CD4-positive, alpha-beta T cell treated with Interleukin-17A for 4 hours (primary cell): ENCODE measurements at places on chromosomes 11 and 22.

DNA sequence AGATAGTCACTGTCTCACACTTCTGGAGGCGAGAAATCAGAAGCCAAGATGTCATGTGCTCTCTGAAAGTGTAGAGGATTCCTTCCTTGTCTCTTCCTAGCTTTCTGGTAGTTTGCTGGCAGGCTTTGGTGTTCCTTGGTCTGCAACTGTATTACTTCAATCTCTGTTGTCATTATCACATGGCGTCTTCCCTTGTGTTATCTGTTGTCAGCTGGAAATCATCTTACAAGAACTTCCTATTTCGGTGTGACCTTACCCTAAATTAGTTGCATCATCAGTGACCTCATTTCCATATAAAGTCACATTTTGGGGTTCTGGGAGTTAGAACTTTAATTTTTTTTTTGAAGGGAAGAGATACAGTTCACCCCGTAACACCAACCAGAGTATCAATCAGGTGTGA lies 3.3 kb upstream of the LIN7C start:
- no peak for DNase-seq

DNA sequence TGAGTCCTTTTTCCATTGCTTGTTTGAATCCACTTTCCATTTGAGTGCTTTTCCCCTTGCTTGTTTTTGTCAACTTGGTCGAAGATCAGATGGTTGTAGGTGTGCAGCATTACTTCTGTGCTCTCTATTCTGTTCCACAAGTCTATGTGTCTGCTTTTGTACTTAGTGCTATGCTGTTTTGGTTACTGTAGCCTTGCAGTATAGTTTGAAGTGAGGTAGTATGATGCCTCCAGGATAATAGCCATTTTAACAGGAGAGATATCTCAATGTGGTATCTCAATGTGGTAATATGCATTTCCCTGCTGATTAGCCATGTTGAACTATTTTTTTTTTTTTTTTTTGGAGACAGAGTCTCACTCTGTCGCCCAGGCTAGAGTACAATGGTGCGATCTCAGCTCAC lies 16.7 kb downstream of the ACRV1 start:
- no peak for DNase-seq

DNA sequence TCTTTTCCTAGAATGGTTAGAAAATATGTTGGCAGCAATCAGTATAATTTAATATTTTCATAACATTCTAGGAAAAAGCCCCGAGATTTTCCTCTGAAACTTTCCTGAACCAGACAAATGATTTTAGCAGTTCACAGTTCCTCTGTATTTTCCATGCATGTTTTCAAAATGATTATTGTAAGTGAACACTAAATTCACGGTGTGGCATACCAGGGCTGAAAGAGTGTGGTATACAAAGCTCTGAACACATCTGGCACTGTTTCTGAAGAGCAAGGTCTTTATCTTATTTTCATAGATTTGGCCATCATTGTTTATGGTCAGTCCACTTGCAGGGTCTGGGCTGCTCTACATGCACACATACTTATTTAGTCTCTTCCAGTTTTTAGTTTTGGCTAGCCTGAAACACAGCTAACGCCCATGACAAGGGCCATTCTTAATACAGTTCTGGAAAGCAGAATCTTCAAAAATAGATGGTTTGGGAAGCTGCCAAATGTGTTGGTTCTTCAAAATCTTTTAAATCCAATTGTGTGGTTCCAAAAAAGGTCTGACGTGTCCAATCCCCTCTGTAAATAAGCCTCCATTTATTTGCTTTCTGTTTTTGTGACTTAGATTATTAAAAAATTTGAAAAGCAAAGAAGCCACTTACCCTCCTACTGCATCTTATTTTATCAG lies 7.9 kb upstream of the GAB2 start:
- DNase-seq, result no peak

- DNase-seq, result no peak
These were observed 101.0 kb downstream of the SNX19 start for GRCh38 chr11:130815097-130815802.

GRCh38 chr11:114705280-114706024 lies 27.1 kb downstream of the NXPE2 start:
- DNase-seq, result no peak

- DNase-seq, result no peak
These were observed 57.3 kb downstream of the WNT7B start for GRCh38 chr22:45919504-45920286.

GRCh38 chr11:7347611-7348431 lies 96.1 kb downstream of the SYT9 start:
- no peak for DNase-seq

DNA sequence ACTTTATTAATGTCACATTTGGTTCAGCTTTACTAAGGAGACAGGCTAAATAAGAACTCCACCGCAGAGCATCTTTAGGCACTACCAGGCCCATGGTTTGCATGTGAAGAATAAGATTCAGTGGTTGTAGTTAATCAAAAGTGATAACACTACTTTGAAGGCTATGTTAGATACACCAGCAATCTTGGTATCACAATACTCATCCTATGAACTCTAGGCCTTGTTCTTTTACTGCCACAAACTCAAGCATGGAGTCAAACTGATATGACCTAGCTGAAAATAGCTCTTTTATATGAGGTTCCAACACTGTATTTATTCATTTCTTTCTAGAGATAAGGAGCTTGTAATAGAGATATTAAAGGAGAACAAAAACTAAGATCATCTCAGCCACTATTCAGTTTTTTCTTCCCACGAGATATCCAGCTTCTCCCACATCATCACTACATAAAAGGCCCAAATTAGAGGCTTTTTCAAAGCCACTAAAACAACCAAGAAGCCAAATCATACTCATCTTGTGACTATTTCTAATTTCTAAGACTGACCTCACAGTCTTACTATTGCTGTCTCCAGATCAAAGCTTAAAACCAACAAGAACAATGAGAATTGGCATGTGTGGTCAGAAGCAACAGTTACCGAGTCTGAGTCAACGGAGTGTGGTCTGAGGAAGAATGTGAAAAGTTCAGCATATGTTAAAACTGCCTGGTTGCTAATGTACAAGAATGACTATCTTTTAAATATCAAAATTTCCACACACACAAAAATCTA lies 25.1 kb upstream of the GUCY1A2 start:
- DNase-seq, result no peak

DNA sequence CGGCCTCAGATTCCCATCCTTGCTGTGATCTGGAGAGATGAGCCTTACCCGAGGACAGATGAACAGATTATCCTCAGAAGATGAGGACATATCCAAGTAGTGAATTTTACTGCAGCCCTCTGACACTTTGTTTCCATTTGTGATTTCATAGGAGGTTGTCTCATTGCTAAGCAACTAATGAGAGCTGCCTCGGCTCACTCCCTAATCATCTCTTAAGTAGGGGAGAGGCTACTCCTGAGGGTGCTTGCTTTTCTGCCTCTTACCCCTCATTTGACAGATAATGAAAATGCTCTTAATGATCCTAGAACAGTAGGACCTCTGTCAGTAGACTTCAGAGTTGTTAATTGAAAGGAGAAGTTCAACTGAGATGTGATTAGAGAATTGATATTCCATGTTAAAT lies 150.9 kb downstream of the TBC1D22A start:
- no peak for DNase-seq

DNA sequence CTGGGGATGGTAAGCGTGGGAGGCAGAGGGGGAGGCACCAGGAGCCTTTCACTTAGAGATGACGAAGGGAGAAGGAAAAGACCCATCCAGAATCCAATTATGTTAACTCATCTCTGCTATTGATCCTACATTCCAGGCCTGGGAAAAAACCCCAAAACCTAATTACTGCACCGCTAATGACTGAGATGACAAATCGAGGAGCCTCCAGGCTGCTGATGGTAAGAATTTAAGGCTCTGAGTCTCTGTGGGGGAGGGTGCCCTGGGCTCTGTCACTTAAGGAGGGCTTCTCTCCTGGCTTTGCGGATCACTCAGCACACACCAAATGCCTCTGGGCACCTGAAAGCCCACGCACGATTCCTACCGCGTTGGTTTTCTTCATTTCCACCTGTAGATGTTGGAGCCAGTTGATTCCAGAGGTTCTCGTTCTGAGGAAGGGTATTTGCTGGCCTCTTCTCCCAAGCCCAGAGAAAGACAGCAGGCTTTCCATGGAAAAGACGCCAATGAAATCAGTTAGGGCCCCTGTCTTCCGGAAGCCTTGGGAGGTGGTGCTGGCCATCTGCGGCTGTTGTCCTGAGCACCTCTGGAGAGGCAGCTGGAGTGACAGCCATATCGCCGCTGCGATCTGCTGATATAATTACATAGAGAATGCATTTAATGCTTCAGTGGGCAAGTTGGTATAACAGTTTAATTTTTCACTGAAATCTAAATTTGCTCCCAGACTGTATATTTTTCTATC lies 751.2 kb downstream of the BRD1 start:
- DNase-seq, result no peak

DNA sequence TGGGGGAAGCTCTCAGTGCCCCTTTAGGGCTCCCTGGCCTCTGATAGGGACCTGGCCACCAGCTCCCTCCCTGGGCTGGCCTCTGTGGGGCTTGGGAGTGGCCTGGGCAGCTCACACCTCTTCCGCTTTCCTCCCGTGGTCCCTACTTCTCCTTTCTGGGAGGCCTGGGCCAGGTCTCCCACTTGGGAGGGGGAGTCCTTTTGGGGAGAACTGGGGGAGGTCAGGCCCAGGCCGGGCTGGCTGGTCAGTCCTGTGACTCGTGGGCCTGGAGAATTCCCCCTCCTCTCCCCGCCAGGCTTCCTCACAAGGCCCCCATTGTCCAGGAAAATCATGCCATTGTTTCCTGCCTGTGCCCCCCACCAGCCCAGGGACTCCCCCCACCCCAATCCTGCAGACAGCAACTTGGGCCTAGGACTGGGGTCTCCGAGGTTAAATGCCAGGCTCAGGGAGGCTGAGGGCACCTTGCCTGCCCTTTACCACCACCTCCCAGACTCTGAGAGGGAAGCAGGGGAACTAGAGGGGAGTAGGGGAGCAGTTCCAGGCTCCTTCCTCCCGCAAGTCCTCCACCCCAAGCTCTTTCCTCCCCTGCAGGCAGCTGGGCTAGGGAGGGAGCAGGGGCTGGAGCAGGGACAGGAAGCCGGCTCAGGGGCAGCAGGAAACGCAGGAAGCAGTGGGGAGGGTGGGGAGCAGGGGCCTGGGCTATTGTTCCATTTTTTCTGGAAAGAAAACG lies 2.8 kb downstream of the MAP3K11 start:
- DNase-seq, result no peak

GRCh38 chr11:102316346-102316904 lies 859 bp upstream of the BIRC3 start:
- no peak for DNase-seq
